HL-60 (cell line): ENCODE measurements at places on chromosomes 5 and 9.

- no peak for DNase-seq
Measured at GRCh38 chr9:100366121-100366520, 13.4 kb upstream of the TEX10 start.

GRCh38 chr9:34521406-34522045, 1.3 kb downstream of the ENHO start:
- DNase-seq: no peak

- DNase-seq: no peak
Measured at GRCh38 chr9:6600426-6600825, 45.1 kb downstream of the GLDC start.

DNA sequence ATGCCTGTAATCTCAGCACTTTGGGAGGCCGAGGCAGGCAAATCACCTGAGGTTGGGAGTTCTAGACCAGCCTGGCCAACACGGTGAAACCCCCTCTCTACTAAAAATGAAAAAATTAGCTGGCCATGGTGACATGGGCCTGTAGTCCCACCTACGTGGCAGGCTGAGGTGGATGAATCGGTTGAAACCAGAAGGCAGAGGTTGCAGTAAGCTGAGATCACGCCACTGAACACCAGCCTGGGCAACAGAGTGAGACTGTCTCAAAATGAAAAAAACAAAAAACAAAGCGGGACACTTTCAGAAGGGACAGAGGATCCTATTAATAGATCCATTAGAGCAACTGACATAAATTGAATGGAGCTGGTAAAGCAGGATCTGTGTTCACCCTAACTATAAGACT, 89.6 kb upstream of the SGCD start:
- DNase-seq: no peak

- DNase-seq: no peak
Measured at GRCh38 chr9:122340161-122340560, 30.7 kb upstream of the PTGS1 start.

- no peak for DNase-seq
Measured at GRCh38 chr5:141881886-141882285, 3.7 kb upstream of the PCDH1 start.

GRCh38 chr5:120463991-120464626, at the start of gene PRR16:
PRR16 (plus strand) TSS chr5:120464300.
- peak; percentile 1 for DNase-seq

DNA sequence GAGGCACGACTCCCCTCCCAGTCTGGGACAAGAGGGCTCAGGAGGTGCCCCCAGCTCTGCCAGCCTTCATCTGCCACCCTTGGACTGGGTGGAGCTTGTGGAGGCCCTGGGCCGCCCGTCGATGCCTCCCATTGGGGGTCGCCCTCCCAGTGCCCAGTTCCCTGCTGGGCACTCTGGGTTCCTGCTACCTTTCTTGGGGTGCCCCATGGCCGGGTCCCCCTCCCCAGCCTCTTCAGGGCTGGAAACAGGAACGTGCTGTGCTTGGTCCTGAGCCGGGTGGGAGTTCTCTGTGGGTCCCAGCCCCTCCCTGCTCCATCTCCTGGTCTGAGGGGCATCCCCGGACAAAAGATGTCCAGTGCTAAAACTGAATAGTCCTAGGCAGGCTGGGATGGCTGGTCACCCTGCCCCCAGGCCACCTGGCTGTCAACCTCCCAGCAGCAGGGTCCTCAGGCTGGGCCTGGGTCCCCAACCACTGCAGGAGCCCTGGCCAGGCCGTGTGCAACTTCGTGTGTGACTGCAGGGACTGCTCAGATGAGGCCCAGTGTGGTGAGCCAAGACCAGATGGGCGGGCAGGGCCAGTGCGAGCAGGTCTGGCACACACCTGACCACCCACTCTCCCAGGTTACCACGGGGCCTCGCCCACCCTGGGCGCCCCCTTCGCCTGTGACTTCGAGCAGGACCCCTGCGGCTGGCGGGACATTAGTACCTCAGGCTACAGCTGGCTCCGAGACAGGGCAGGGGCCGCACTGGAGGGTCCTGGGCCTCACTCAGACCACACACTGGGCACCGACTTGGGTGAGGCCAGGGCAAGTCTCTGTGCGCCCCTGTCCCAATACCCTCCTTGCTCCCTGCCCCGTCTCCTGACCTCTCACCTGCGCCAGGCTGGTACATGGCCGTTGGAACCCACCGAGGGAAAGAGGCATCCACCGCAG, 784 bp downstream of the MAMDC4 start:
- no peak for DNase-seq
